NCI-H1436 treated with DMSO at 0.1 percent for 48 hours (cell line): ENCODE measurements at places on chromosomes 7 and 10.

GRCh38 chr7:1591876-1592275 lies 22.0 kb upstream of the PSMG3 start:
- DNase-seq: no peak

DNA sequence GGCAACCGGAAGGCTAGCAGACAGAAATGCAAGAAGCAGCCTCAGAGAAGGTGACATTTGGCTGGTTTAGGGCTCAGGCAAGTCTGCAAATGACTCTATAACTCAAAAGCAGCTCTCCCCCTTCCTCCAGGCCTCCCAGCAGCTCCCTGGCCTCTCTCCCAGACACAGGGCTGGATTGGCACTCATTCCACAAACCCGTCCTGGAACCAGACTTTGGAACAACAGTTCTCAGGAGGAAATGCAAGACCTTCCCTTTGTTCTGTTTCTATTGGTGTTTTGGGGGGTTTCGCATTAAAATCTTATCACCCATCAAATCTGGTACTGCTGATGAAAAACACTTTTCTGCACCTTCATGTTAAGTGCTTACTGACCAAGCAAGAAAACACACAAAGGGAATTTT lies 40.3 kb upstream of the EFCAB10 start:
- no peak for DNase-seq

DNA sequence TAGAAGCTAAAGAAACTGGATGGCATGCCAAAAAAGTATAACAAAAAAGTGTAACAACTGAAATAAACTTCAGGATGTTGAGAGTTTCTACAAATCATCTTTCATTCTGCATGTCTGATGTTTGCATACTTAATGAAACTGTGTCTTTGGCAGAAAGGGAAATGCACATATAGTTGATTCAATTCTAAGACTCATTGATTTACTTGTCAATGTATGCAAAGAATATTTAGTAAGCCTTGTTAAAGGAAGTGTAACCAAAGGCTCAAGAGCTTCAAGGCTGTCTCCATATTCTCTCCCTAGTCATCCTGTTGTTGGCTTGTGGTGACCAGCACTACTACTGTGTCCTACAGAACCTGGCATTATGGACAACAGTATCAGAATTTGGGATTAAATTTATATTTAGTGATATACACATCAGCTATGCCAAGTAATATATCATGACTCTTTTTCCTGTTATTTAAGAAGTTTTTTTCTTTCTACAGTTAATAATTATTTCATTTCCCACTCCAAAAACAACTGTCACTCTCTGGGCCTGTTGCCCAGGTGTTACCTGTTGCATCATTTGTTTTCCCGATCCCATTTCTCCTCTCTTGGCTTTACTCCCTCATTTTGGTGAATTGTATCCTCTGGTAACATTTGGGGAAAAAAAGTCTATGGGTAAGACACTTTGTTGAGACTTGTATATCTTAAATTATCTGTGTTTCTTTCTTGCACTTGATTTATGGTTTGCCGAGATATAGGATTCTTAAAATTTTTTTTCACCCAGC lies 226.6 kb upstream of the BMPER start:
- DNase-seq: no peak

GRCh38 chr7:72037516-72037915 lies 374.6 kb downstream of the CALN1 start:
- no peak for DNase-seq

DNA sequence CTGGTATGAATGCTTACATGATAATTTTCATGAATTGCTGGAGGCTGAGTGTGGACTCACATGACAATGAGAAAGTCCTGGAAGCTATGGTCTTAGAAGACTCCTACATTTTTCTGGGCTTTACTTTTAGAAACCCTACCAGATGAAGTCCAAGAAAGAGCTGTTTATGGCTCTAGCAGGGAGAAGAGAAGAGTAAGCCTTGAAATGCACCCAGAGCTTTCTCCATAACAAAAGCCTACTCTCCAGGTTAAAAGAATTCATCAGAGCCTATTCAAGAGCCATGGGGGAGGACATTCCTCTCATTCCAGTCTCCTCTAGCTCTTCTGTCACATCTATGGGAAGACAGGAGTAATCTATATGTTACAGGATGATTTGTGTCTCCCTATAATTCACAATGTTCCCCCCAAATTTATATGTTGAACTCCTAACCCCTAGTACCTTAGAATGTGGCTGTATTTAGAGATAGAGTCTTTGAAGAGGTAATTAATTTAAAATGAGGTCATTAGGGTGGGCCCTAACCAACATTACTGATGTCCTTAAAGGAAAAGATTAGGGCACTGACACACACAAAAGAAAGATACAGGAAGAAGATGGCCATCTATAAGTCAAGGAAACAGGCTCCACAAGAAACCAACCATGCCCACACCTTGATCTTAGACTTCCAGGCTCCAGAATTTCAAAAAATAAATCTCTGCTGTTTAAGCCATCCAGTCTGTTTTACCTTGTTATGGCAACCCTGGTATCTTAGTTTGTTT lies 193.8 kb upstream of the PTER start:
- no peak for DNase-seq

GRCh38 chr7:55349121-55349520 lies 16.0 kb upstream of the LANCL2 start:
- DNase-seq: no peak

DNA sequence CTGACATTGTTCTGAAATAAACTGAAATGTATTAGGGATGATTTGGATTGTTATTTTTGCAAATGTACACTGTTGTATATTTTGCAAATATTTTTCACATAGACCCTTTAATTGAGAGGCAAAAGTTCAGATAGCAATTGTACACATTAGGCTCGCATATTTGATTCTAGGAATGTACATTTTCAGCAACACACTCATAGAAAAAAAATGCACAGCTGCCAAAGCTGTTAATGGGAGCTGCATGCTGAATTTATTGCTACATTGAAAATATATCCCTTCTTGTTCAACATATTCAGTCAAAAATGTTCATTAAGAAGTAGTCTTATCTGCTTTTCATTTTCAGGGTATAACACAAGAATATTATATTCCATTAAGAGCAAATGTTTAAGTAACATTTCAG lies 512.9 kb downstream of the ATRNL1 start:
- DNase-seq: no peak

DNA sequence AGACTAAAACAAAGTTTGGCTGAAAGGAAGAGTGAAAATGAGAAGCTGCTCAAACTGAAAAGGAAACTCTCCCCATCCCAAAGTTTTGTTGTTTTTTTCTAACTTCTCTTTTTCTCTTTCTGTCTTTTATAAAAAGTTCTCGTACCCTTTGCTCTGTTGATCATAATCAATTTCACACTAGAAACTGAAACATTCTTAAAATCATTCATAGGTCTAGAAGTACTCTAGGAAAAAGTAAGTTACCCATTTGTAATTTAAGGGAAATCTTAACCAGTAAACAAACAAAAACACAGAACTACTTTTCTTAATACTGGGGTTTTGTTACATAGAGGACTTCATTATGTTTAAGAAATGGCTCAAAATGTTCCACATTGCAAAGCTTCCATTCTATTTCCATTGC lies 339.8 kb downstream of the SEMA3D start:
- no peak for DNase-seq

- DNase-seq: no peak
Measured at GRCh38 chr7:155526225-155526624, 20.1 kb downstream of the CNPY1 start.

DNA sequence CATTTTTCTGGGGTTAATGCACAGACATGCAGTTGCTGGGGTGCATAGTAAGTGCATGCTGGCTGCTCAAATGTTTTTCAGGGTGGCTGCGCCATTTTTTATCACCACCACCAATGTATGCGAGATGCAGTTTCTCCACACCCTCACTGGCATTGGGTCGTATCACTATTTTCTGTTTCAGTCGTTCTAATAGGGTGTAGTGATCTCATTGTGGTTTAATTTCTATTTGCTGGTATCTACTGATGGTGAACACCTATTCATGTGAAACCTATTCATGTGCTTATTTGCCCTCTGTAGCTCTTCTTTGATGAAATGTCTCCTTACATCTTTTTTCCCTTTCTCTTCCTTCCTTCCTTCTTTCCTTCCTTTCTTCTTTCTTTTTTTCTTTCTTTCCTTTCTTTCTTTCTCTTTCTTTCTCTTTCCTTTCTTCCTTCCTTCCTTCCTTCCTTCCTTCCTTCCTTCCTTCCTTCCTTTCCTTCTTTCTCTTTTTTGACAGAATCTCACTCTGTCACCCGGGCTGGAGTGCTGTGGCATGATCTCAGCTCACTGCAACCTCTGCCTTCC lies 84.3 kb downstream of the ELFN1 start:
- DNase-seq: no peak

DNA sequence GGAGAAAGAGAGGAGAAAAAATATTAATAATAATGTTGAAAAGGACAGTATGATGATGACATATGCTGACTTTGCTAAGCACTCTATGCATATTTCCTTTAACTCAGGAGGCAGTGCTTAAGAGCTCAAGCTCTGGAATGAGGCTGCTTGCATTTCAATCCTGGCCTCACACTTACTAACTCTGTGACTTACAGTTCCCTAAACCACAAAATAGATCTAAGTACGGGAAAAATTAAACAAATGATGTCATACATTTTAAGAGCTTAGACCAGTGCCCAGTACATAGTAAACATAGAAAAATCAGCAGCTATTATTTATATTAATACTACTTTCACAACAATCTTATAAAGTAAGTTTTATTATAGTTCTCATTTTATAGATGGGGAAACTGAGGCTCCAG lies 61.3 kb downstream of the GFRA1 start:
- no peak for DNase-seq

- DNase-seq: no peak
Measured at GRCh38 chr7:133082390-133082766, 488 bp upstream of the CHCHD3 start.

GRCh38 chr10:91887272-91888076 lies 21.8 kb downstream of the FGFBP3 start:
- DNase-seq: no peak

- DNase-seq: no peak
Measured at GRCh38 chr7:13489386-13489785, 500.1 kb downstream of the ETV1 start.

DNA sequence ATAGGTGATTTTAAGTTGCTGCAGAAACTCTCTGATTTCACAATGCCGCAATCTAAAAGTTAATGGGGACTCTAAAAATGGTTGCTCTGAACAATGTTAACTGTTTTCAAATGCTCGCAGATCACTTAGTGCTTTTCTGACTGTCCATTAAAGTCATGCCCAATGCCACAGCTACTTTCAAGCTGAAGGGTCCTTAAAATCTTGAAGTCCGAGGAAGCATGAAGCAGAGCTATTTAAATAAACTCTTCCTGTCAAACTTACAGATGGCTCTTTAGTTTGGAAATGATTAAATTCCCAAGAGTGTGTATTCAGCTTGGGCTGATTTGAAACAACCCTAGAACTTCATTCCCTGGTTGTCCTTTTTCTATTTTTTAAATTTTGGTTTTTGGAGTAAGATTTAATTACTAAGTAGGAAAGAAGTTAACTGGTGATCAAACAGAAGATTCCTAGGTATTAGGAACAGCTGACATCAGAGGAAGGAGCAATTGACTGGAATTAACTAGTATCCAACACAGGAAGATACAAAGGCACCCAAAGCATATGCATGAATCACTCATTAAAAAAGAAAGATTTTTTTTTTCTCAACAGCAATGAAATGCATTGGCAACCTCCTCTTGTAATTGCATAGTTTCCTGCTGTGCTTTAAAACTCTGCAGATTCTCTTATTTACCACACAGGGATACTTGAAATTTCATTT lies 105.1 kb downstream of the NRP1 start:
- no peak for DNase-seq

DNA sequence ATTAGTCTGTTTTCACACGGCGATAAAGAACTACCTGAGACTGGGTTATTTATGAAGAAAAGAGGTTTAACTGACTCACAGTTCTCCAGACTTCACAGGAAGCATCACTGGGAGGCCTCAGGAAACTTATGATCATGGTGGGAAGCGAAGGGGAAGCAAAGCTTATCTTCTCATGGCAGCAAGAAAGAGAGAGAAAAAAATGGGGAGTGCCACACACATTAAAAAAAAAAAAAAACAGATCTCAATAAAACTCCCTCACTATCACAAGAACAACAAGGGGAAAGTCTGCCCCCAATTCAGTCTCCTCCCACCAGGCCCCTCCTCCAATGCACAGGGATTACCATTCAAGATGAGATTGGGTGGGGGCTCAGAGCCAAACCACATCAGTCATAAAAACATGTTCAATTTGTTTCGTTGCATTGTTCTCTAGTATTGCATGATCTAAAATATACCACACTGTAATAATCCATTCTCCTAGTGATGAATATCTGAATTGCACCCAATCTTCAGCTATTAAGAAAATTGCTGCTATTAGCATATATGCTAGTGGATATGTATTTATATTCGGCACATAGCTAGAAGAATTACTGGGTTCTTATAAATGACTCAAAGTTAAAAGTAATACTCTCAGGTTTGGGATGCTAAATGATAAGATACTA lies 328.9 kb upstream of the KCND2 start:
- DNase-seq: no peak

GRCh38 chr10:69460576-69461242 lies 9.4 kb downstream of the TSPAN15 start:
- no peak for DNase-seq

DNA sequence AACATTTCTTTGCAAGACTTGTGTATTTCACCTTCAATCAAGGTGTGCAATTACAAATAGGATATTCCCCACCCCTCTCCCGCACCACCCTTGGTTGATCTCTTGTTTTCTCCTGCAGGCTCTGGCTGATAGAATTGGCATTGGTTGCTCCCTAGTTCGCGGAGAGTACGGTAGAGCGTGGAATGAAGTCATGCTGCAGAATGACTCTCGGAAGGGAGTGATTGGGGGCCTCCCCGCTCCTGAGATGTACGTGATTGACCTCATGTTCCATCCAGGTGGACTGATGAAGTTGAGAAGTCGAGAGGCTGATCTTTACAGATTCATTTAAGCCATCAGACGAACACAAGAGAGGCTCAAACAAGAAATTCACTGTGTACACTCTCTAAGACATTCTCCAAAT lies 58.2 kb upstream of the MSRB2 start:
- DNase-seq: no peak

DNA sequence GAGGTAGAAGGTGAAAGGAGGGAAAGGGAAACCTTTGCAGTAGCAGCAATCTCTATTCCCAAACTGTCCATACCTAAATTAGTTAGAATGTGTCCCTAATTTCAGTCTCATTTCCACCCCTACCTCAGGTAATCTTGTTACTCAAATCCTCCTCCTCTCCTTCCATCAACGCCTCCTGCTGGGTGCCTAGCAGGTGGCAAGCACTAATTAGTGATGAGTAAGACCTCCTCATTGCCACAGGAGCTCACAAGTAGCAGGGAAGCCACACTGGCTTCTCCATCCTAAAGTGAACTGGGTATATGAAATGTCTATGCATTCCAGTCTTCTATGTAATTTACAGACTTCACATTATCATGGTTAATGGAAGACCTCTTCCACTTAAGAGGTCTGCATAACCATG lies 25.7 kb upstream of the FAM133B start:
- DNase-seq: no peak

DNA sequence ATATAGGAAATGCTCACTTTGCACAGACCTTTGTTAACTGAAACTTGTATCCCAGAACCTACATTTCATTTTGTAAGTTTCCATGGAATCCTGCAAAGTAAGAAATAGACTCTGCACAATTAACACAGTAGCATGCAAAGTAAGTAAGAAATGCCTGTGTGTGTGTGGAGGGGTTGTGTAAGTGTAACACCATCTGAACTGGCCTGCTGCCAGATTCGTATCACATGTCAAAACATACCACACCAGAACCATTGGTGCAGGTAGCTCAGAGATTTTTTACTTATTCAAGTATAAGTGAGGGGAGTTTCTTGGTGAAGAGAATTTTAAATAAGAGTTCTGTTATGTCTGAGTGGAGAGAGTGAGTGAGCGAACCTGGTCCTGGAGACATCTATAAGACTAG lies 17.9 kb upstream of the DDX21 start:
- no peak for DNase-seq

GRCh38 chr7:114663502-114663901 lies 248.9 kb downstream of the FOXP2 start:
- peak; percentile 11 for DNase-seq
